ENCODE measurements at places on chromosomes 4 and X.

DNA sequence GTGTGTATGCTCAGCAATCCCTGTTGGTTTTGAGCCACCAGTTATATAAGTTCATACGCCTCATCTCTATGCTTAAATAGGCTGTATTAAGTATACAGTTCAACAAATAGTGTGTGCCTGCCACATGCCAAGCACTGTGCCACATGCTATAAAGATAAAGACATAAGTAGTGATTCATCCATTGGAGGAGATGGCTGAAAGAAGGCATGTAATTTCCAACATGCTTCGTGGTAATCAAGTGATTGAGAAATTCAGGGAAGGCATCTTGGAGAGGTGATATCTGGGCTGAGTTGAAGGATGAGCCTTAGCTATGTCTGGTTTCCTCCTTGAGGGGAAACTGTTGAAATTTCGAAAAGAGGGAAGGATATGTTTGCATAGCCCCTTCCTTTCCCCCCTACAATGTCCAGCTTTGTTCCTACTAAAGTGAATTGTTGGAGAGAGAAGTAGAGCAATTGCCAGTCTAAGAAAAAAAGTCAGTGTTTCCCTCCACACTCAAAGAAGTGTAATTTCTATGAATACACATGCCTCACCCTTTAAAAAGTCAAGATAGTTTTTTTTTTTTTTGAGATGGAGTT lies 96.5 kb downstream of the ARHGAP10 start:
- no peak for DNase-seq

DNA sequence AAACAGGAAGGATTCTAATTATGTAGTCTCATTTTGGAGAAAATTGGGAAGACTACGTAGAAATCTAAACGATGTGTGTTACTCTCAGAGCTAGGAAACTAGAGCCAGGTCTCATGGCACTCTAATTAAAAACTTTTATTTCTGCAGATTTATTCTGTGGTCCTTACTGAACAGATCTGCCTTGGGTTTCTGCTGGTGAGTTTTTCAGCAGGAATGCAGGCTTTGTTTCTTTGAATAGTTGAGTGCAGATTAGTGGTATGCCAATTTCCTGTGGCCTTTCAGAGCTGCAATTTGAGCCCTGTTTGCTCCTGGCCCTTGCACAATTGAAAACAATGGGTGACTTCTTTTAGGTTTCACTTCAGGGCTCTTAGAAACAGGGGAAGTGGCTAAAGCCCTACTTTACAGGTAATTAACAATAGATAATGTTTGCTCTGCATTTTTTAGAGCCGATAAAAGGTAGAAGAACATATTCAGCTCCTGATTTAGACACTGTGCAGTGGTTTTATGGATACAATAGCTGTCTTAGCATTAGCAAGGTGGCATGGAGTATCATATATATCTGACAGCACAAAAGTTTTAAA lies 21.8 kb downstream of the SPRY1 start:
- DNase-seq: peak; percentile 54

GRCh38 chr4:52712251-52713130 lies 38.7 kb downstream of the ERVMER34-1 start:
- peak; percentile 97 for DNase-seq

DNA sequence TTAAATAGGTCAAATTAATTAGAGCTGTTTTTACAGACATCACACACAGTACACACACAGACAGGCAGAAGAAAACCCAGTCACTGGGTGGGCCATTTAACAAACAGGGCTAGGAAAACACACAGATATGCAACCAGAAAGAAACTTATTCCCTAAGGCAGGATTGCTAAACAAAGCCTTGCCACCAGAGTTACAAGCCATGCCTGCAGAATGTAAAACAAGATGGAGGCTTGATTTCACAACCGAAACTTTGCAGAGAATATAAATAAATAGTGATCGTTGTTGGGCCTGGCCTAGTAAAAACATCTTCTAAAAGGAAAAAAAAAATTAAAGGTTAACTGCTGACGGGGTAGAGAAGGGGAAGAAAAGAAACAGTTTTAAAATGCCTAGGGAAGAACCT lies 212.3 kb downstream of the NAP1L3 start:
- DNase-seq: no peak

DNA sequence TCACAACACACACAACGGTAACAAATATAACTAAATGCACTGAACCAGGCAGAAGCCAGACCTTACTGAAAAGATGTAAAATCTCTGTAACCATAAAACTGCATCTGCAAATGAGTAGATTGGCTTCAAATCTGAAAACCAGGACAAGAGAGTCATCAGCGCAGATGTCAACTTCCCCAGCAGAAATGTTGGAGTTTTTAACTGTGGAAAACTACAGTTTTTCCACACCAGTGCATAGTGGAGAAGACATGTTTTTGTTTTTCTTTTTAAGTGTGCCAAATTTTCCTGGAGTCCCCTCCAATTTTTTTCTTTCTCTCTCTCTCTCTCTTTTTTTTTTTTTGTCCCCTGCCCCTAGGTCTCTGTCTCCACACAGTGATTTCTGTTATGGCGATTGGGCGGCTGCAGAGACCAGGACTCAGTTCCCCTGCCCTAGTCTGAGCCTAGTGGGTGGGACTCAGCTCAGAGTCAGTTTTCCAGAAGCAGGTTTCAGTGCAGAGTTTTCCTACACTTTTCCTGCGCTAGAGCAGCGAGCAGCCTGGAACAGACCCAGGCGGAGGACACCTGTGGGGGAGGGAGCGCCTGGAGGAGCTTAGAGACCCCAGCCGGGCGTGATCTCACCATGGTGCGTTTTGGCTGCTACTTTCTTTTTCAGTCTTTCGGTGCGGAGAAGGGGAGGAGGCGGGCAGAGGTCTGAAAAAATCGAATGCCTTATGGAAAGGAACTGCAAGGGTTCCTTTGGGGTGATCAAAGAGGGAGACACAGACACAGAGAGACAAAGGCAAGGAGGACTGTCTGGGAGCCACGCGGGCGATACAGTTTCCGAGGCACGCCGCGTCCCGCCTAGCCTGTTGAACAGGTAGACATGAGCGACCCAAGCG lies at the start of gene GUCY1A1:
Gene GUCY1A1 (plus strand): TSS at position 505 of the 878 bp plus-strand sequence. CDS start 30,020 bp downstream, outside the sequence.
- DNase-seq: peak; percentile 35

DNA sequence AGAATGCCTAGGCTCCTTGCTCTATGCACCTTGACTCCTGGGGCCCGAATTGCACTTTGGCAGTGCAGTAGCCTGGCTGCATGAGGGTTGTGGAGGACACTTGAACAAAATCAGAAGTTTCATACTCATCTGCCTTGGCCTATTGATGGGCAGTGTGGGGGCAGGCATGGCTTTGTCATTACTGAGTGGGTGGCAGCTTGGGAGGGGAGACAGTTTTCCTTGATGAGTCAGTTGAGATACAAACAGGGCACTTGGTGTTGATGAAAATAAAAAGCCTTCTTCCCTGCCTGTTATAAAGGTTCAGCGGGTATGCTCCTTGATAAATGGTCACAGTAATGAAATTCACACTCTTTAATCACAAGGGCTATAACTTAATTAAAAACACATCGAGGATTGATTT lies 126.8 kb upstream of the MAMLD1 start:
- DNase-seq: no peak

DNA sequence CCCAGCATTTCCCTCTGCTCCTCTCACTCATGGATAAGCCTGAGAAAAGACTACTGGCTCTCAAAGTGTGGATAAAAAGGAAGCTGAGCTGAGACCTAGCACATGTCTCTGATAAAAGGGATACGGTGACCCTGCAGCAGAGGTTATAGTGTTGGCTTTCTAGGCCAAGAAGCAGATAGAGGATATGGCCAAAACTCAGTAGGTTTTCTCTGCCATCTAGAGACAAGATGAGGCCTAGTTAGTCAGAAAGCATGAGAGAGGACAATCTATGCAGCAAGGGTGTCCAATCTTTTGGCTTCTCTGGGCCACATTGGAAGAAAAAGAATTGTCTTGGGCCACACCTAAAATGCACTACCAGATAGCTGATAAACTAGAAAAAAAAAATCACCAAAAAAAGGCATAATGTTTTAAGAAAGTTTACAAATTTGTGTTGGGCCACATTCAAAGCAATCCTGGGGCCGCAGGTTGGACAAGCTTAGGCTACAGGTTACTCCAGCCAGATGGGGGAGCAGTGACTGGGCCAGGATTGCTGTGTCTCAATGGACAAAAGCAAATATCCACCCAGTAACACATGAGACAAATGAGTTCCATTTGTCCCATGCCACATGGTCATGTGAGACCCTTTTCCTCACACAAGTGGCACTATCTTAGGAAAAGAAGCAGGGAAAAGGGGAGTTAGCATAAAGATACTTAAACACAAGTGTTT lies 411.4 kb downstream of the INPP4B start:
- DNase-seq: no peak

- DNase-seq: no peak
Measured at GRCh38 chr4:148430854-148431253, 11.4 kb downstream of the NR3C2 start.

DNA sequence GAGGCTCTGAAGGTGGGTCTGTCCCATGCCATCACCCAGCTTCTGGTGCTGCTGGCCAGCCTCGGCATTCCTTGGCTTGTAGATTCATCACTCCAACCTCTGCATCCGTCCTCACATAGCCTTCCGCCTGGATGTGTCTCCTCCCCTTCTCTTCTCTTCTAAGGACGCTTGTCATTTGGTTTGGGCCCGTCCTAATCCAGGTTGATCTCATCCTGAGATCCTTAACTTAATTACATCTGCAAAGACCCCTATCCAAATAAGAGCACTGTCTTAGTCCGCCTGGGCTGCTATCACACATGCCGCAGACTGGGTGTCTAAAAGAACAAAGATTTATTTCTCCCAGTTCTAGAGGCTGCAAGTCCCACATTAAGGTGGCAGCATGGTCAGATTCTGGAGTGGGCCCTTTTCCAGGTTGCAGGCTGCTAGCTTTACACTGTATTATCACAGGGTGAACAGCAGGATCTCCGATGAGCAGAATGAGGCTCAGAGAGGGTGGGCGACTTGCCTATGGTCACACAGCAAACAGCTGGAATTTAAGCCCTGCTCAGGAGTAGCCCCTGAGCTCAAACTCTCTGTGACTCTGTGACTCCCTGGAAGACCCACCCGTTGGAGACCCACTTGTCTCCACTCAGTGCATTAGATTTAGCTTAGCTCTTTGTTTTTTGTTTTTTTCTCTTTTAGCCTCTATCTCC lies 113.1 kb downstream of the STK32B start:
- no peak for DNase-seq

- no peak for DNase-seq
Measured at GRCh38 chrX:109696146-109696740, 36.8 kb downstream of the ACSL4 start.

DNA sequence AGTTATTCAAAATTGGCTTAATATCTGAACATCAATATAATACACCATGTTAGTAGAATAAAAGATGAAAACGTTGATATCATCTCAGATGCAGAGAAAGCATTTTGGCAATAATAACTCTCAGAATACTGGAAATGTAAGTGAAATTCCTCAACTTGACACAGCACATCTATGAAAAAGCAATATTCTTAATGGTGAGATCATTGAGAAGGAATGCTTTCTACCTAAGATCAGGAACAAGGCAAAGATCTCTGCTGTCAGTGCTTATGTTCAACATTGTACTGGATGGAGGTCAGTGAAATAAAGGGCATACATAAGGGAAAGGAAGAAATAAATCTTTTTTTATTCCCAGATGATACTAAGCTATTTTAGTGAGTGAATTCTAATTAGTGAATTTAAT lies 40.6 kb downstream of the MRPL1 start:
- DNase-seq: no peak

DNA sequence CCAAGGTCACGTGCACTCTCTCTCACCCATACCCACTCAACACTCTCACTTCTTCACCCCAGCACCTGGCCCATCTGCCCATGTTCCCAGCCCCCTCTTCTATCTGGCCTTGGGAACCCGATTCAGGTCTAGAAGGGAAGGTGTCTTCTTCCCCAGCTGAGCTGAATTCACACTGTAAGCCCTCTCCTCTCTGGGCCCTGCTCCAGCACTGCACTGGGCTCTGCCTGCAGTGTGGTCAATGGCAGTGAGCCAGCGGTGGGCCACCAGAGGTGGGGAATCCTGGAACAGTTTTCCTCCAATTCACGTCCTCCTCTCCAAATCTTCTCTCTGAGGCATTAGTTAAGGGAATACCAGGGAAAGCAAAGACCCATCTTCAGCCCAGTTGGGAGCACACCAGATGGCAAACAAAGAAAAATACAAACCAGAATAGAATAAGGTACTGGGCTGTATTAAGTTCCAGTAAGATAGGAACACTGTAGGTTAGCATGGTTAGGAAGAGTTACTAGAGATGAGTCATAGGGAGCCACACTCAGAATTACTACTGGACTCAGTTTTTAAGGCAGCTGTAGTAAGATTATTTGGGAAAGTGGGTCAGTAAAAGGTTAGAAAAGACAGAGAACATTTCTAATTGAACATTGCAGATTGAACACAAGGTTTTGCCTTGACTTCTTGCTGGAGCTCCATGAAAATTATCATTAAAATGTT lies 5.0 kb downstream of the AWAT2 start:
- DNase-seq: no peak

DNA sequence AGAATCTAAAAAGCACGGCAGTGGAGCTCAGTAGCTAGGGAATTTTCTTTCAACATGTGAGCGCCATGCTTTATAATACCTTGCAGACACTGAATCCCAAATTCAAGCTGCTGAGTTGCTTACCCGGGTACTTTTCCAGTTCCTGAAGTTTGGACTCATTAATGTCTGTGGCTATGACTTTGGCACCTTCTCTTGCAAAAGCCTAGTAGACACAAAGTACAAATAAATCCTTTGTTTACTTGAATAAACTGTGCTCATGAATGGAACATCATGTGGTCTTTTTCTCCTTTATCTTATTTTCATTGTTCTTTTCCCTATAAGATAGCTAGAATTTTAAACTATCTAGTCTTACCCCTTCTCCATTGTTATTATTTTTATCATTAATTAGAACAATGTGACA lies 4.6 kb downstream of the BDH2 start:
- no peak for DNase-seq

DNA sequence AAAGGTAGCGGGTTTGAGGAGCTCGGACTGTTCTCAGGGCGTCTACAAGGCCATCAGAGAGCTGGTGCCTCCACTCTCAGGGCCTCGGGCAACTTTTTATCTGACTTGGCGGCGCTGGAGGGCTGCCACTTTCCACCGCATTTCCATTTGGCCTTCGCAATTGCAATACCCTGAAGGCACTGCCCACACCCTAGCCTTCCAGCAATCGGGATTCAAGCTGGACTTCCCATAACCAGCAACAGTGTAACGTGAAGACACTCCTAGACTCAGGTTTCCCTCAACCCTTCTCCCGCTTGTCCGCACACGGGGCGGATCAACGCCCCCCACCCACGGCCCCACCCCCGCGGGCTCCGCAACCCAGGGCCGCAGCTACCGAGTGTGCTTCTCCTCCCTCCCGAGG lies 50.2 kb upstream of the BCOR start:
- DNase-seq: no peak

- DNase-seq: no peak
Measured at GRCh38 chrX:136814847-136815750, 34.4 kb upstream of the ARHGEF6 start.

DNA sequence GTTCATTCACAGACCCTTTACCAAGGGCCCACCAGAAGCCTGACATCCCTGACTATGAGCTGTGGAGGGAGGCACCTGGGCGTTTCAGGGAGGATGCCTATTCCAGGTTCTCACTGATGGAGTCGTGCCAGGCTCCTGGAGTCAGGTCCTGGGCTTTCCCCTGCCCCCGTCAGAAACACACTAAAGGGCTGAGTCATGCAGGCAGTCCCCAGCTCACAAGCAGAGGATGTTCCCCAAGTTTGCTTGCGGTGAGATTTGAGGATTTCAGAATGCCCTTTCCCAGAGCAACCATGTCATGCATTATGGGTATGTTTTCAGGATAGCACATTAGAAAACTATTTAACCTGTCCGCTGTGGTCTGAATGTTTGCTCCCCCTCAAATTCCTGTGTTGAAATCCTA lies 45.2 kb downstream of the FHDC1 start:
- DNase-seq: no peak

All from NCI-H2081 (cell line).